HL-60 (cell line): ENCODE measurements at places on chromosomes 13 and 19.

GRCh38 chr13:106449096-106449495 is 86.4 kb downstream of the EFNB2 start:
- no peak for DNase-seq

GRCh38 chr19:17324357-17325114 is 10.1 kb downstream of the ANO8 start:
- no peak for DNase-seq

GRCh38 chr13:112917056-112917664 is 51.9 kb upstream of the MCF2L start:
- DNase-seq: no peak

- peak; percentile 48 for DNase-seq
Observed at GRCh38 chr13:78198821-78199220, 280.2 kb upstream of the EDNRB start.

GRCh38 chr13:28000567-28000966 is 12.1 kb upstream of the URAD start:
- no peak for DNase-seq

DNA sequence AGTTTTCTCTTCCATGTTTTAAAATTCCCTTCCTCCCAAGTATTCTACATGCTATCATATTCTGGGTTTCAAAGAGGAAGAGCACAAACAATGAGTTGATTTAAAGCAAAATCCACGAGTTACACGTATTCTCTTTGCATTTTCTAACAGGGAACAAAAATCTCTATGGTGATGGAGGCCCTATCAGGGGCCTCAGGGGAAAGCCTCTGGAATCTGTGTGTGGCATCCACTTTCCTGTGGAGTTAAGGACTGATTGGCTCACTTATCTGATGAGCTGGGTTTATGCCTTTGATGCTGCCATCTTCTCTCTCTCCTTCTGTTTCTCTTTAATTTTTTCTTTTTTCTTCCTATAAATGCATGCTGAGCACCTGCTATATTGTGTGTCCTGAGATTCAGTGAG is 14.8 kb downstream of the OLFM4 start:
- DNase-seq: no peak

GRCh38 chr19:40672038-40672437 is 18.4 kb downstream of the NUMBL start:
- no peak for DNase-seq

- DNase-seq: no peak
Observed at GRCh38 chr13:71067165-71067815, 799.7 kb downstream of the DACH1 start.

- no peak for DNase-seq
Observed at GRCh38 chr19:35521124-35521743, 6.9 kb downstream of the SBSN start.

DNA sequence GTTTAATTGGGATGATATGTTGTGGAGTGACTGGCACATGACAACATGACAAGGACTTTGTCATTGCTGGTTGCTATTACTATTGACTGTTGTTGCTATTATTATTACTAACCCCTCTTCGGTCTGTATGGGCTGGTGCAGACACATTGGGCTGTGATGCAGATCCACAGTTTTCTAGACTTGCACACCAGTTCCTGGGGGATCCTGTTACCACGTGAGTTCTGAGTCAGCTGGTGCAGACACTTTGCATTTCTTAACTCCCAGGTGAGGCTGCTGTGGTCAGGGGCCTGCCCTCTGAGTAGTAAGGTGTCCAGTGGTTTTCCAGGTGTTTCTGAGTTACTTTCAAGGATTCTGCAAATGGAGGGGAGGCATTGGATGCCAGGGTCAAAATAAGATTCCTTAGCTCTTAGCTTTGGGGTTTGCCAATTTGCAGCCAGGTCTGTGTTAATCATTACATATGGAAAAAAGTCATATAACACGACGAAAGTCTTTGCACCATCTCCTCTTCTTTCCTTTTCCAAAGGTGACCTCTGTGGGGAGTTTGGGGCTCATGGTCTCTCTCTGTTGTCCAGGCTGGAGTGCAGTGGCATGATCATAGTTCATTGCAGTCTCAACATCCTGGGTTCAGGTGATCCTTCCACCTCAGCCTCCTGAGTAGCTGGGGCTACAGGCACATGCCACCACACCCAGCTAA is 19.3 kb downstream of the BICRA start:
- no peak for DNase-seq

GRCh38 chr19:41218615-41219507 is at the start of gene AXL:
Gene AXL (plus strand): TSS chr19:41219223. CDS start chr19:41219393, 170 bp downstream.
- no peak for DNase-seq

DNA sequence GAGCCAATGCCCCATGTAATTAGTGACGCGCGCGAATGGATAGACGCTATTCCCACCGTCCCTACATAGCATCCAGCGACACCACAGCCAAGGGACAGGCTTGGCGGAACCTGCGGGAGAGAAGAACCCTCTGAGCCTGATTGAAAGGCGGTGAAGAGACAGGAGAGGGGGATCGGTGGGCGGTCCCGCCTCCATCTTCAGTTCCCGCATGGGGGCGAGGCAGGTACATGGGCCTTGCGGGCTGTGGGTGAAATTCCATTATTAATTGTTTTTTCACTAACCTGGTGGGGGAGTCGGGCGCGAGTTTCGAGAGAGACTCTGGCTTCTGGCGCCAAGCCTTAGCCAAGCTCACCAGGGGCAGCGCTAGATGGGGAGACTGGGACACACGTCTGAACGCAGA is 8.4 kb upstream of the TEX101 start:
- DNase-seq: no peak

DNA sequence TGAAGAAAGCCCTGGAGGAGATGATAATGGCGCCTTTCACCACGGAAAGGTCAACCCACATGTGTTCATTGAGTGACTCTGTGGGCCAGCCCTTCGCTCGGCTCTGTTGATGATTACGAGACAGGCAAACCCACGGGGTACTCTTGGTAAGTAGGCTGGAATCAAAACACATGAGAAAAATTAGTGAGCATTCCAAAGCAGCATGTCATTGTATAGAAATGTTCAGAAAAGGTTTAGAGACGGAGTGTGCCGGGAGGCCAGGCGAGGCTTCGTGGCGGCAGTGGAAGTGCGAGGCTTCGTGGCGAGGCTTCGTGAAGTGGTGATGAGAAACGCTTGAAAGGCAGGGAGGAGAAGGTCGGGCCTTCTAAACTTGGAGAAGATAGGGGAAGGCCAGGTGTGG is 144.3 kb downstream of the ZNF536 start:
- no peak for DNase-seq

- DNase-seq: no peak
Observed at GRCh38 chr13:99159331-99160061, 41.2 kb upstream of the UBAC2 start.

- no peak for DNase-seq
Observed at GRCh38 chr13:28564030-28564429, 69.1 kb upstream of the FLT1 start.

GRCh38 chr13:48165063-48165462 is 67.9 kb upstream of the ITM2B start:
- no peak for DNase-seq

DNA sequence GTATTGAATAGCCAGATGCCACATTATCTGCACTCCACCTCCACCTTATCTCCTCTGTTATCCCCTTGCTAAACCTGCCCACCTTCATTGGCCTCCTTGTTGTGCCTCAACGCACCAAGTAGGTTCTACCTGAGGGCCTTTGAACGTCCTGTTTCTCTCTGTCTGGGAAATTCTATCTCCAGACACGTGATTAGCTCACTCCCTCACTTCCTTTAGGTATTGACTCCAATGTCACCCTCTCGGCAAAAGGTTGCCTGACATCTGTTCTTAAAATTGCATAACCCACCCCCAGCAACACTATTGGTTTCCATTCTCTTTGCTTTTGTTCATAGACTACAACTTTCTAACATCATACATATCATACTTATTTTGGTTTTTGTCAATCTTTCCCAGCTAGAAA is 56.5 kb upstream of the MEDAG start:
- DNase-seq: no peak

- DNase-seq: peak; percentile 75
Observed at GRCh38 chr19:12669270-12670158, 2.9 kb downstream of the WDR83 start.

- DNase-seq: no peak
Observed at GRCh38 chr19:13770013-13770635, 4.1 kb upstream of the C19orf53 start.

- no peak for DNase-seq
Observed at GRCh38 chr13:45292176-45292575, 48.8 kb downstream of the TPT1 start.

- DNase-seq: no peak
Observed at GRCh38 chr19:29805031-29805965, 6.5 kb upstream of the CCNE1 start.

GRCh38 chr19:38683393-38684077 is 36.1 kb downstream of the ACTN4 start:
- no peak for DNase-seq

GRCh38 chr19:35168196-35168595 is 13.7 kb downstream of the FXYD5 start:
- no peak for DNase-seq
